CD8-positive, alpha-beta memory T cell (primary cell): ENCODE measurements at places on chromosomes 2 and 18. TPM values are rescaled to one million over a fixed set of nuclear protein-coding genes. Genes with fewer than 3 reads are reported as not detected.

DNA sequence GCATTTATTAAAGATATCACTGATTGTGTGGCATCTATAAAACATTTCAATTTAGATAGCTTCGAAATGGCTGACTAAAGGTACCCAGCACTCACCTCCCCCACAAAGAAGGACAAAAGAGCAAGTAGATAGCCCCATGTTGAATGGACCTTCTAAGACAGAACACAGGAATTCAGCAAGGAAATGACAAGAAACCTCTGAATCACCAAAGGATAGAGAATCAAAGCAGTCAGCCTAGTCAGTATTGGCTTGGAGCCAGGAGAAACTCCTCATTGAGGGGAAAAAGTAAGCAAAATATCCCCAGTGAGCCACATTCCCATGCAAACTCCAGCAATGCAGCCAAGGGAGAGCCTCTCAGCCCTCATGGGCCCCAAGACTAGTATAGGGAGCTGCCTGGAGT is 113.7 kb downstream of the BARD1 start:
- no peaks in the 10 kb centered on the region for H3K36me3 ChIP-seq
- H3K27me3 ChIP-seq: no peaks in the 10 kb centered on the region
- no peak for DNase-seq

DNA sequence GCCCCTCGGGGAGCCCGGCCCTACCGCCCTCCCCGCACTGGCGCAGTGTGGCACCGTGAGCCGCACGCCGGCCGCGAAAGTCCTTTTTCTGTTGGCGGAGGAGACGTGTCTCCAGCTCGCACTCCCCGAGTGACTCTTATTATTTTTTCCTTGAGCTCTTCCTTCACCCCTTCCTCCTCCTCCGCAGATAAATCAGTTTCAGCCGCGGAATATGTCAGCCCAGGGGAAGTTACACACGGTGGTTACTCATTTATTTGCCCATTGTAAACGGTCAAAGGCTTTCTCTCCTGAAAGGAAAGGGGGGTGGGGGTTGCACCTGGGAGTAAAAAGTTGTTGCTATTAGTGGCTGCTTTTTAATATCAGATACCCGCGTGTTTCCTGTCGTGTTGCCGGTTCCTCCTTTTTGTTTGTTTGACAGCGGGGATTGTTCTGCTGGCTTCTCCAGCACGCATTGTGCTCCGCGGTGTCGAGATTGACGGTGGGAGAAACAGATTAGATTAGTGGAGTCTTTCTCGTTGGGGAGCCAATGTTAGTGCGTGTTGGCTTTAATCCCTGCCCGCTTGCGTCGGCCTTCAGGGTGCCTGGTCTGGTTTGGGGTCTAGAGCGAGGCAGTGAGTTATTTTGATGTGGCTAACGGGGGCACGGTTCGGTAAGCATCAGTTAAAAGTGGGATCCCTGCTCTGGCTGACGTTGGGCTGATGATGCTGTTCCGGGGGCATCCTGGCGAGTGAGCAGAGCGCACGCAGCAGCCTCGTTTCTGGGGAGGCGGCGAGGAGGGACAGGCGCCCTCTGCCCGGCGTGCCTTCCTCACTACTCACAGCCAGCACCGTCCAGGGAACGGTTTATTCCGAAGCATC is 1.6 kb downstream of the CRIM1 start:
- peak; percentile 2 for DNase-seq
- peaks cover 4% of the 10 kb centered on the region for H3K27me3 ChIP-seq
- peak overlapping the region; percentile 68 for H3K4me3 ChIP-seq
- H3K36me3 ChIP-seq: no peaks in the 10 kb centered on the region
- H3K4me1 ChIP-seq: peaks cover 20% of the 10 kb centered on the region
- no peak overlapping the region for H3K27ac ChIP-seq

- DNase-seq: no peak
- H3K27ac ChIP-seq: no peak overlapping the region
- no peaks in the 10 kb centered on the region for H3K36me3 ChIP-seq
- no peaks in the 10 kb centered on the region for H3K27me3 ChIP-seq
- no peak overlapping the region for H3K4me3 ChIP-seq
Measured at GRCh38 chr2:67322353-67323001, 74.7 kb upstream of the ETAA1 start.

GRCh38 chr2:182715121-182715891 is 751 bp upstream of the DNAJC10 start:
- peaks cover 15% of the 10 kb centered on the region for H3K4me1 ChIP-seq
- H3K27ac ChIP-seq: peak overlapping the region; percentile 64
- no peak for DNase-seq
- H3K36me3 ChIP-seq: no peaks in the 10 kb centered on the region

The C2orf80 gene
- not detected for total RNA-seq

- no peak overlapping the region for H3K4me3 ChIP-seq
- H3K27ac ChIP-seq: no peak overlapping the region
- H3K27me3 ChIP-seq: no peaks in the 10 kb centered on the region
- H3K4me1 ChIP-seq: no peaks in the 10 kb centered on the region
- DNase-seq: no peak
- no peaks in the 10 kb centered on the region for H3K36me3 ChIP-seq
Measured at GRCh38 chr2:212157012-212157411, 381.6 kb downstream of the ERBB4 start.

- H3K4me3 ChIP-seq: no peak overlapping the region
- no peaks in the 10 kb centered on the region for H3K36me3 ChIP-seq
- H3K4me1 ChIP-seq: no peaks in the 10 kb centered on the region
- H3K27ac ChIP-seq: no peak overlapping the region
- no peaks in the 10 kb centered on the region for H3K27me3 ChIP-seq
- no peak for DNase-seq
Measured at GRCh38 chr18:56505293-56505692, 133.1 kb downstream of the TXNL1 start.

DNA sequence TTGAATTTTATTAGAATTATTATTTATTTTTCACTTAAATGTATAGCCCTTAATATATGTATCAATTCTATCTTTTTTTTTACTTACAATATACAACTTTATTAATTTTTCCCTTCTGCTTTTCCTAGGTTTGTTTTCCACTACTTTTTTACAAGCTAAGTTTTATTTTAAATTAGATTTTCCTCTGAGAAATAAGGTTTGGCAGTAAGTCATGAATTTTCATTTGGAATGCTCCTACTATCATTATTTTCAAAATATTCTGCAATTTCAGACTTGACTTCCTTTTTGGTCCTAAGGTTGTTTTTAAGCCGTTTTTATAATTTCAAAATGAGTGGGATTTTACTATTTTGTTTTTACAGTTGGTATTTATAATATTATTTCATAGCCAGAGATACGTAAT is 222.8 kb upstream of the PIEZO2 start:
- no peaks in the 10 kb centered on the region for H3K4me1 ChIP-seq
- no peak for DNase-seq
- H3K36me3 ChIP-seq: no peaks in the 10 kb centered on the region
- no peak overlapping the region for H3K27ac ChIP-seq
- H3K27me3 ChIP-seq: no peaks in the 10 kb centered on the region

- no peaks in the 10 kb centered on the region for H3K27me3 ChIP-seq
- no peaks in the 10 kb centered on the region for H3K36me3 ChIP-seq
- H3K27ac ChIP-seq: no peak overlapping the region
- no peak overlapping the region for H3K4me3 ChIP-seq
- no peak for DNase-seq
Measured at GRCh38 chr2:196939371-196939770, 12.9 kb upstream of the PGAP1 start.

GRCh38 chr2:39667104-39667885 is 1.6 kb downstream of the TMEM178A start:
- H3K4me1 ChIP-seq: no peaks in the 10 kb centered on the region
- H3K27ac ChIP-seq: no peak overlapping the region
- peaks cover 28% of the 10 kb centered on the region for H3K27me3 ChIP-seq
- no peaks in the 10 kb centered on the region for H3K36me3 ChIP-seq

The SLC14A1 gene
- total RNA-seq: 2.3 TPM

The OSR1 gene
- total RNA-seq: not detected

The DPYSL5 gene
- total RNA-seq: not detected

The TMEM37 gene
- total RNA-seq: not detected

DNA sequence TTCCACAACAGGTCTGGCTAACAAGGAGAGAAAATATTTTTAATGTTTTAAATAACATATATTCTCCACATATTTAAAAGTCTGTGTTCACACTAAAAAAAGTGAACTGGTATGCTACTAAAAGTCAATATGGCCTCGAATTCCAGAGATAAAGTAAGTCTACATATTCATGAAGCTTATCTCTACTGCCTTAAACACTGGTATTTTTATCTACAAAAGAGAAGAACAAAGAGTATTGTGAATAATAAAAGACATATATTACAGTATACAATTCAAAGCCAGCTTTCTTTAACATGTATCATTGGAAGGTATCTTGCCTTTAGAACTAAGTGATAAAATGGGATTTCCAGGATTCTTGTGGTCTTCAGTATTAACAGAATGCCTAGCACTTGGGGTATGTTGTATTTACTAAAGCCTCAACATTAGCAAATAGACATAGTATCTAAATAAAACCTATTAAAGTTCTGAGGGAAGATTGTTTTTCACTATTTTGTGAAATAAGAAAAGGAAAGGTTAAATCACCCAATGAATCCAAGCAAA is 302.8 kb upstream of the CCDC68 start:
- no peak overlapping the region for H3K4me3 ChIP-seq
- no peaks in the 10 kb centered on the region for H3K4me1 ChIP-seq
- DNase-seq: no peak

DNA sequence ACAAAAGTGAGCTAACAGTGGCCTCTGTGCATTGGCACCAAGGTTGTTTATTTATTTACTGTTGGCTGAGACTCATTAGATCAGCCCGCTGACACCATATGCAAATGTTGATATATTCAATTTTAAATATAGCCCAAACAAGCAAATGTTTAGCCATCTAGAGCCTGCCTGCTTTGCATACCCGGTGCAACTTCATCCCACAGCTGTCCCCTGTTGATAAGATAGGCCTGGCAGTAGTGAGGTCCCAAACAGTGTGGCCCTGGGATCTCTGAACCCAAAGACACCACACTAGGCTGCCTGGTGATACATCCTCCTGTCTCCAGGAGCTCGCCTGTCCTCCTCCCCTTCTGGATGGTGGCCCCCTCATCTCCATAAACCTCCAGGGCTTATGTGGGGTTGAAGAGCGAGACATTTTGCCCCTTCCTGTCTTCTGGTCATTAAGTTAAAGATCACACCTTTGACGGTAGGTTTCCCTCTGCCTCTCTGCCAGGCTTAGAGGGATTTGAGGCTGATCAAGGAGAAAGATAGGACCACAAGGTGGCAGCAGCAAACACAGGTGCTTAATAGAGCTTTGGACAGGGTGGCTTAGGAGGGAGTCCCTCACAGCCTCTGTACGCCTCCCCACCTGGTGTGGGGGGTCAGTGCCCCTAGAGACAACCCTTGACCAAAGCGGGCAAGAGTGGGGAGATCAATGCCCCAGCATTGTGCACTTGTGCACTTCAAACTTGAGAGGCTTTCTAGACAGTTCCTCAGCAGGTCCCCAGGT is 23.7 kb upstream of the MYO5B start:
- no peak for DNase-seq
- no peaks in the 10 kb centered on the region for H3K4me1 ChIP-seq
- no peak overlapping the region for H3K4me3 ChIP-seq
- no peaks in the 10 kb centered on the region for H3K36me3 ChIP-seq
- no peaks in the 10 kb centered on the region for H3K27me3 ChIP-seq
- H3K27ac ChIP-seq: no peak overlapping the region

- no peak overlapping the region for H3K27ac ChIP-seq
- no peak overlapping the region for H3K4me3 ChIP-seq
- no peaks in the 10 kb centered on the region for H3K36me3 ChIP-seq
Measured at GRCh38 chr2:23452372-23452771, 67.4 kb downstream of the KLHL29 start.

DNA sequence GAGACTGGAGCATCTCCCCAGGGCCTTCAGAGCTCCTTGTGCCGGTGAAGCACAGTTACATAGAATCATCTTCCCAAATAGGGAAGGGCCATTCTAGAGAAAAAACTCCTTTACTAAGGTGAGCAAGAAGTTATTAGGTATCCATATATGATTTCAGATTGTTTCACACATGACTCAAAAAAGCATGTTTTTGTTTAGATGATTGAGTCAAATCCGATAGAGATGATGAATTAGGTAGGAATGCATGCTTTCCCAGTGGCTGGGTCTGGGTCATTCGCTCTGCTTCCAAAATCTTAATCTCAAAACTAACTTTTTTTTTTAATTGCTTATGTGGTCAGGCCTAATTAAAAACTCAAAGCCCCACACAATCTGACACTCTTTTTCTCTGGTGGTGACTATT is 3.8 kb downstream of the NT5C1B start:
- DNase-seq: no peak
- no peaks in the 10 kb centered on the region for H3K4me1 ChIP-seq
- no peaks in the 10 kb centered on the region for H3K36me3 ChIP-seq
- no peak overlapping the region for H3K27ac ChIP-seq

- DNase-seq: no peak
- no peaks in the 10 kb centered on the region for H3K36me3 ChIP-seq
- no peak overlapping the region for H3K4me3 ChIP-seq
- peaks cover 35% of the 10 kb centered on the region for H3K27me3 ChIP-seq
- H3K4me1 ChIP-seq: no peaks in the 10 kb centered on the region
Measured at GRCh38 chr2:45009928-45010701, 863 bp upstream of the SIX2 start.

DNA sequence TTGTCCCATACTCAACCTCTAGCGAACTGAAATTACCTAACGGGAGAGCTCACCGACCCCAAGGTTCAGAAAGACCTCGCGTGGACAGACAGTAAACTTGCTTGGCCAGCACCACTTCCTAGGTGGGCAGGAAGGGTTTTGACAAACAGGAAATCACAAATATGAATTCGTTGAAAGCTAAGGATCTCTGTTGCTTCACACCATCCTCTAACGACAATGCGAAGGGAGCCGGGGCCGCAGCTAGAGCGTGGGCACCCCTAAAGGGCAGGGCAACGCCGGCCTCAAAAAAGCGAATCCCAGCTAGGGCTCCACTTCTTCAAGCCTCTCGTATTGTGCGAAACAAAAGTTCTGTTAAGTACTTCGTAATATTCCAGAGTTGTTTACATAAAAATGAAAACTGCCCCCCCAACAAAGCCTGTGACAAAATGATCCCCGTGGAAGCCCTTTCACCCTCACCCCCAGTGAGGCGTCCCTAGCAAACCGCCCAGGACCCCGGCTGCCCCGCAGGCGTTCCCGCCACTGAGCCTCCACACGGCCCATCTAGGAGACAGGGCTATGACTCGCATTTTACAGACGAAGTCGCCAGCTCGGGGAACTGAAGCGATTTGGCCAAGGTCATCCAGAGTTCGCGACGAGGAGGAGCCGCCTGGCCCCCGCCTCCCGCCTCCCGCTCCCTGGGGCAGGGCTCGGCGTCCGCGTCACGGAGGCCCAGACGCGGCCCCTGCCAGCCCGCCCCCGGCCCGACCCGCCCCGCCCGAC is 548 bp downstream of the KANSL3 start:
- peaks cover 29% of the 10 kb centered on the region for H3K4me1 ChIP-seq
- peak overlapping the region; percentile 96 for H3K4me3 ChIP-seq
- no peaks in the 10 kb centered on the region for H3K36me3 ChIP-seq
- H3K27ac ChIP-seq: peak overlapping the region; percentile 96
